ENCODE measurements at places on chromosomes 5 and 9.

DNA sequence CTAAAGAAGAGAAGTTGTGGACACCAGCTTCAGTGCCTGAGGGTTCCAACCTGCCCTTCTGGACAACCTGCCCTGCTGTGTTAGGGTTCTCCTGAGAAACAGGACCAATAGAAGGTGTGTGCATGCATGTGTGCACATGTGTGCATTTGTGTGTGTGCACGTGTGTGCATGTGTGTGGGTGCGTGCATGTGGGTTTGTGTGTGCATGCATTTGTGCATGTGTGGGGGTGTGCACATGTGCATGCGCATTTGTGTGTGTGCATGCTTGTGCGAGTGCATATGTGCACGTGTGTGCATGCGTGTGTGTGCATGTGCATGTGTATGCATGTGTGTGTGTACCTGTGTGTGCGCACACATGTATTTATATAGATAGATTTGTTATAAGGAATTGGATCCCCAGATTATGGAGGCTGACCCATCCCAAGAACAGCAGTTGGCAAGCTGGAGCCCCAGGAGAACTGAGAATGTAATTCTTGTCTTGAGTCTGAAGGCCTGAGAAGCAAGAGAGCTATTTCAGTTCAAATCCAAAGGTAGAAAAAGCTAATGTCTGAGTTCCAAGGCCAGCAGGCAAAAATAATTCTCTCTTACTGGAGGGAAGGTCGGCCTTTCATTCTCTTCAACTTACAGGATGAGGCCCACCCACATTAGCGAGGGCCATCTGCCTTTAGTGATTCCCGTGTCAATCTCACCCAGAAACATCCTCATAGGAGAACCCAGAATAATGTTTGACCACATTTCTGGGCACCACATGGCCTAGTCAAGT, 62.9 kb upstream of the SYNPO start:
- no peak for DNase-seq

GRCh38 chr5:113552137-113552536, 38.6 kb downstream of the YTHDC2 start:
- no peak for DNase-seq

DNA sequence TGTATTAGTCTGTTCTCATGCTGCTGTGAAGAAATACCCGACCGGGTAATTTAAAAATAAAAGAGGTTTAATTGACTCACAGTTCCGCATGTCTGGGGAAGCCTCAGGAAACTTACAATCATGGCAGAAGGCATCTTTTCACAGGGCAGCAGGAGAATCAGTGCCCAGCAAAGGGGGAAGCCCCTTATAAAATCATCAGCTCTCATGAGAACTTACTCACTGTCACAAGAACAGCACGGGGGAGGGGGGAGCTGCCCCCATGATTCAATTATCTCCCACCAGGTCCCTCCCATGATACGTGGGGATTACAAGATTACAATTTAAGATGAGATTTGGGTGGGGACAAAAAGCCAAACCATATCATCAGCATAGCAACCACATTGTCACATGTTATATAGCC, 102.5 kb downstream of the GPBP1 start:
- no peak for DNase-seq

DNA sequence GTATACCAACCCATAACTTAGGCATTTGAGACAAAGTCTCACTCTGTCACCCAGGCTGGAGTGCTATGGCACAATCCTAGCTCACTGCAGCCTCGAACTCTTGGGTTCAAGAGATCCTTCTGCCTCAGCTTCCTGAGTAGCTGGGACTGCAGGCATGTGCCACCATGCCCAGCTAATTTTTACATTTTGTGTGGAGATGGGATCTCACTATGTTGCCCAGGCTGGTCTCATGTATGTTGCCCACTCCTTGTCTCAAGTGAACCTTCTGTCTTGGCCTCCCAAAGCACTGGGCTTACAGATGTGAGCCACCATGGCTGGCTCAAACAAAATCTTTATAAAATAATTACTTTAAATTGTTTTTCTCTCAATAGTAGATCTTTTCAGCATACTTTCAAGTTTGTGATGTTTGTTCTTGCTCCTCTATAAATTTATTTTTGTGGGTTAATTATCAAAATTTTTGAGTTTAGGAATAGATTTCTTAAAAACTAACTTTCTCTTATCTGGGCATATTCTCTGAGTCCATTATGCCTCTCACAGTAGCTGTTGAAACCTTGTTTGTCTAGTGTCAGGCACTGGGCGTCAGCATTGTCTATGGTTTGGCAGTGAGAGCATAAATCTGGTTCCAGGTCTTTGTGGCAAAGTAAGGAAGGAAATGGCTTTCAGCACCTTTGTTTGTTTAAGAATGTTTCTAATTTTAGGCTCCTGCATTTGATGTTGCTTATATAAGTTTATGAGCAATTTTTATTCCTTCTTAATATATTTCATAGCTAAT, 38.7 kb downstream of the NLN start:
- peak; percentile 67 for DNase-seq
